ENCODE measurements at places on chromosomes 5 and 9.

DNA sequence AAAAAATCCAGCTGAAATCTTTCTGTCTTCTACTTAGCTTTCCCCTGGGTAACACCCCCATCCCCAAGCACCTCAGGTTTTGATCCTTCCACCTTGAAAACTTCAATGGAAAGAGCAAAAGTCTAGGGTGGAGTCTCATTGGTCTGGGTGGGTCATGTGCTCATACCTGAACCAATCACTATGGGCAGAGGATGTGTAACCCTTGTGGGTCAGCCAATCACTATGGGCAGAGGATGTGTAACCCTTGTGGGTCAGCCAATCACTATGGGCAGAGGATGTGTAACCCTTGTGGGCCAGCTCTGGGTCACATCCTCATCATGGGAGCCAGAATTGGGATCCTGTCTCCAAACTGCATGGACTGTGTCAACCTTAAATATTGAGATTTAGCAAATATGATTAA lies 18.5 kb downstream of the NAIF1 start:
- DNase-seq: no peak

DNA sequence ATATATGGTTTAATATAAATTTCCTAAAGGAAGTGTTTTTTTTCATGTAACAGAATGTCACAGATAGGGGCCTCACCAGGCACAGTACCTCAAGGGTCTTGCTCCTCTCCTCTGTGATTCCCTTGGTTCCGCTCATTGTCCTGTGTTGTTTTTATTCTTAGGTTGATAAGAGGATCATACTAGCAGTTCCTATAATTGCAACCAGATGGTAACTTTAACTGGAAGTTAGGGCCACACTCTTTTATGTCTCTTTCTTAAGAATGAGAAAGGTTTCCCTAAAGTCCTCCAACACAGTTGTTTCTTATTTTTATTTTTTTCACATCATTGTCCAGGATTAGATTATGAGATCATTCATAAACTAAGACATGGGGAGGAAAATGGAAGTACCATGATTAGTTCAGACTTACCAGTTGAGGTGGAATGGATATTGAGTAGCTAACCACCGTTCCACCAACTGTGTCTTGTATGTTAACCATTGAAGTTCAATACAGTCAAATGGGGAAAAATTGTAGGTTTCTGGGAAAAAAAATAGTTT lies 41.1 kb downstream of the FAM174A start:
- DNase-seq: no peak

GRCh38 chr9:89177944-89178829 lies at the start of gene SHC3:
Gene SHC3 (minus strand): TSS chr9:89178818. CDS start chr9:89178460, 358 bp downstream.
- no peak for DNase-seq

GRCh38 chr5:11642438-11642837 lies 261.8 kb downstream of the CTNND2 start:
- no peak for DNase-seq

DNA sequence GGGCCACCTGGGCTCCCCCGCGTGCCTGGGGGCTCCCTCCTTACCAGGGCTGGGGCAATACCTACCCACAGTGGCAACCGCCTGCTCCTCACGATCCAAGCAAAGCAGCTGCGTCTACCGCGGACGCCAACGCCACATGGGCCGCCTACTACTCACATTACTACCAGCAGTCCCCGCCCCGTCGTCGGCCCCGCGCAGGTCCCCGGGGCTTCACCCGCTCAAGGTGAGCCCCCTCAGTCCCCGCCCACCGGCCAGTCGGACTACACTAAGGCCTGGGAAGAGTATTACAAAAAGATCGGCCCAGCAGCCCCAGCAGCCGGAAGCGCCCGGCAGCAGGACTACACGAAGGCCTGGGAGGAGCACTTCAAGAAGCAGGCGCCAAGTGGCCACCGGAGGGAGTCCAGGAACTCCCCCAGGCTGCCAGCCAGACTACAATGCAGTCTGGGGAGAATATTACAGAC lies 106.0 kb upstream of the MTAP start:
- no peak for DNase-seq
